NCI-H1436 (cell line): ENCODE measurements at places on chromosomes 6 and 20.
A peak's percentile ranks its signal among the peaks of the same experiment; 100 is the strongest.

DNA sequence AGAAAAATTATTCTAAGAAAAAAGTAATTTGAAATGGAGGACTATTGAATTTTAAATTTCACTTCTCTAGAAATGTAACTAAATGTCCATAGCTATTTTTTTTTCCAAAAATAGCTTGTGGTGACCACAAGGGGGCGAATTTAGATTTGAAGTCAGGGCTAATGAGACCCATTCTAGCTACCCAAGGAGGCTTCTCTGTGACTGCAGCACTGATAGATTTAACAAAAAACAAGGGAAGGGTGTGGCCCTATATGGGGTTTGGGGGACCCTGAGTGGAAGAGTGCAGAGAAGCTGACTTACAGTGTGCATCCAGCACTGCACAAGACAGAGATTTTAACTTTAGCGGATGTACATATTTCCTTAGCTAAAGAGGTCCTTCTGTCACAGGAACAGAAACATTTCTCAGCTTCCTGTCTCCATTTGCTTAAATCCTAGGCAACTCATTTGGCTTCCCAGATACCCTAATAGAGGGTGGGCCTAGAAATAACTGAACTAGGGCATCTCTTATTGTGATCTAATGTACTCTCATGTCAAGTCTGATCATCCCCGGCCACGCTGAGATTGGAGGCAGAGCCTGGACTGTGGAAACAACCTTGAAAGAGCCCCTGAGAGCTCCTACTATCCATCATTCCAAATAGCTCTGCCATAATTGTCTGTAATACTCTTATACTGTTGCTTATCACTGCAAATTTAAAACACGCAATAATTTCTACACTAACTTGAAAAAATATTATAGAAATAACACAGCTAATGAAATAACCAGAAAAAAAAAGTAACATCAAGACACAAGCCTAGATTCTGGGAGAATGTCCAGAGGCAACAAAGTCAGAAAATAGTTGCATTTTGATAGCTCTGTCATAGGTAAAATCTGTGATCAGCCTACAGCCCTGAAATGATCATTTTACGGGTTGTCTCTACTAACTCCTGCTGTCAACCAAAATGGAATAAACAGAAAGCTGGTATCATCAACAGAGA is 93.6 kb downstream of the SNAP91 start:
- peak; percentile 43 for DNase-seq

DNA sequence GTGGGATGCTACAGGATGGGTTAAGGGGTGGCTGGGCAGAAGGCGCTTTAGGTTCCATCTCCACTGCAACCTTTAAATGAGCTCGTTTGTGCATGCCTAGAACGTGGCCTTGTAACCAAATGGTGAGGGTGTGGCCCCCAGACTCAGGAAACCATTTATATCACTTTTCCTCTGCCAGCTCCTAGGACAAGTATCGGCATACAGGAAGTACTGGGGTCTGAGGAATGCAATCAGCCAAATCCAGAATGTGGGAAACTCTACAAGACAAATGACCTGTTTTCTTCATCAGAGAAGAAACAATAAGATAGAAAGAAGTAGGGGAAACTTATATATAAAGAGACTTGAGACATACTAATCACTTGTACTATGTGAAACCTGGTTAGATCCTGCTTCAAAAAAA is 21.2 kb downstream of the AK9 start:
- DNase-seq, result no peak

GRCh38 chr20:39089797-39090196 is 127.7 kb downstream of the DHX35 start:
- no peak for DNase-seq

DNA sequence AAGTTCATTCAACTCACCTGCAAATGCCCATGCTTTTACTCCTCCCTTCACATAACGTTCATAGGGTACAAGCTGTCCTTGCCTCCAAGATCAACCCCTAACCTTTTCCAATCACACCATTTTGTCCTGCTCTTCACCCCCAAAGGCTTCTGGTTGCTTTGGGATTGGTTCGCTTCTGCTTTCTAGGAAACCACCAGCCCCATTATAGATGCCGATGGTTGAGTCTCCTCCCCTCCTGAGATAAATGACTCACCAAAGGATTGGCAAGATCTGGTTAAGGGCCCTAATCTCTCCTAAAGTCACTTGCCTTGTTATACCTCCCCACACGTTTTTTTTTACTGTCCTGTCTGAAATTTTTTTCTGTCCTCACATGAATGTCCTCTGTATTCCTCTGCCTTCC is 311.4 kb downstream of the HACE1 start:
- no peak for DNase-seq

- no peak for DNase-seq
These were observed 95.7 kb upstream of the JARID2 start for GRCh38 chr6:15150207-15150606.

GRCh38 chr20:36454698-36455427 is 86.5 kb upstream of the MYL9 start:
- no peak for DNase-seq

DNA sequence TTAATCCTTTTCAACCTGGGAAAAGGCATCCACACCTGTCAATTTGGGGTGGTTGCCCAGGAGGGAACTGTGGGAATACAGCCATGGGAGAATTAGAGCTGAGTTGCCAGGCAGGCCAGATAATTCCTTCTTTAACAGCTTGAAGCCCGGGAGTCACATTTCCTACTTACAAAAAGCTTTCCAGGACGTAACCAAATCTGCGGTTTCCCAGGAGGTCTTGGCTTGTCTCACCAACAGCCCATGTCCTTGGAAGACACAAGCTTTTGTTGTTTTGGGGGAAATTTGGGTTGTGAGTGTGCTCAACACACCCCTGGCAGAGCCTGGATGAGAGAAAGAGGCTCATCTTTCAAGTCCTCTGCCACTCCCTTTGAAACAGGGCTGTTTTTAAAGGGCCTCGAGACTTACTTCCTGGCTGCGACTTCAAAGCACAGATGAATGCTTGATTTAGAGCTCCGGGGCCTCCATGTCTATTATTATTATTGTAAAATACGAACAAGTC is 465.9 kb upstream of the BTBD3 start:
- no peak for DNase-seq

DNA sequence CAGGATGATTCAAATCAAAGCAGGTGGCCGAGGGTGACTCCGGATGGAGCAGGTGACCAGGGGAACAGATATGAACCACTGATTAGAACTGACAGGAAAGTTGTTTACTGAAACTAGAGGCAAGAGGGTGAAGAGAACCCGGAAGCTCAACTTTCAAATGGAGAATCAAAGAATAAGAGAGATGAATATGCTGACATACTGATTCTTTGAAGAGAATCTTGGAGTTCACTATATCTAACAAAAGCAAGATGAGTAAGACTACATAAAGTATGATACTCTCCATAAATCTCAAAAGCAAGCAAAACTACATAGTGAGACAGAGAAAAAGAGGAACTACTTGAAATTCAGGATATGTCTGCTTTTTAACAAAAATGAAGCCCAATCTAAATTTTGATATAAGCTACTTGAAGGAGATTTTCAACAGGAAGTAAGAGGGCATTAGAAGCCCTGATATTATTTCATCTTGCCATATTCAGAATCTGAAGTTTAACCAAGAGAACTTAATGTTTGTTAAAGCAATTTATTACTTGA is 4.0 kb upstream of the UBD start:
- no peak for DNase-seq

- no peak for DNase-seq
These were observed 72.4 kb downstream of the ASCC3 start for GRCh38 chr6:100808638-100809275.

DNA sequence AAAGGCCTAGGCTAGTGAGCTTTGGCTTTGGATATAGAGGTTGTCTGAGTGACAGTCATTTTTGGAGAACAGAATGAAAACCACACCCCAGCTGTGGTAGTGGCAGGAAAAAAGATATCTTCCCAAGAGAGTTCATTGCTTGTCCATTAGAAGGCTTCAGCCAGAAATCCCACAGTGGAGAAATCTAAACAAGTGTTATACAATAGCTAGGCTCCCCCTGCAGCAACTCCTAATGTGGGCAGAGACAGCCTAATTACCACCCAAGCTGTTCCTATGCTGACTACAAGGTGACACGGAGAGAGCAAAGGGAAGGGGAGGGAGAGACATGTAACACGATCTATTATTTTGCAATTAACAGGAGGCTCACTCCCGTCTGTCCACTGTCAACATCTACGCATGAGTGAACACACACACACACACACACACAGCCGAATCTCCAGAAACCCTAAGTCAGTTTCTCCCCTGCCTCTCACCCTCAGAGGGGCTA is 147.5 kb upstream of the TCF21 start:
- no peak for DNase-seq

- no peak for DNase-seq
These were observed 20.4 kb downstream of the SERINC3 start for GRCh38 chr20:44501448-44501847.

DNA sequence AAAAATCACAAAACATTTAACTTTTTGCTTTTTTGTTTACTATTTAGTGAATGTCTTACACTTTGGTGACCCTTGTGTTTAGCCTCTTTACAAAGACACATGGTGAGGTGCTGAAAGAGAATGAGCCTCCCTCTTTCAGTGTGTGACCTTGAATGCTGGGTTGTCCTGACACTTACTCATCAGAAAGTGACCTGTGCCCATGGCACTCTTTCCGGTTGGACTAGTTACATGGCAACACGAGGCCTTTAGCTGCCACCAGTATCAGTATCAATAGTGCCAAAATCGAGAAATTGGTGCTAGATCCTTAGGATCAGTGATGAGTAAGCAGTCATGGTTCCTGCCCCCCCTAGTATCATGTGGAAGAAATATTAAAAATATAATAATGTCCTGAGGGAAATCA is 1.7 kb upstream of the RPL7L1 start:
- no peak for DNase-seq

- peak; percentile 30 for DNase-seq
These were observed 44.2 kb downstream of the COL11A2 start for GRCh38 chr6:33147807-33148666.

- no peak for DNase-seq
These were observed 963 bp downstream of the MPIG6B start for GRCh38 chr6:31723980-31724691.

DNA sequence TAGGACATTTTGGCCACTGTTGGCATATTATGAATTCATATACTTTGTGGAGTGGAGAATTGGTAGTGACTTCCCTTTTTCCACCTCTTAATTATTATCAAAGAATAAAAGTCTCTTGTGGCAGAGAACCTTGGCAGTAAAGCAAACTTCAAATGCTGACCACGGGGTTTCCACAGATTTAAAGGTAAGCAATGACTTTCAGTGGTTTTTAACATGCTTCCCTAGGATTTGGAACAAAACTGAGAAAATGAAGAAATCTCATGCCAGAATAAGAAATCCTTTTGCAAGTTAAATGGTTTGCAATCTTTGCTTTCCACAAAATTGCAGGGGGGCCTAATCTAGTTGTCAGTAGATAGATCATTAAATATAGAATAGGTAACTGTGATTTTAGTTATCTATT is 2.0 kb upstream of the SDC4 start:
- DNase-seq, result no peak

GRCh38 chr20:61770113-61770585 is 295.5 kb downstream of the TAF4 start:
- no peak for DNase-seq

DNA sequence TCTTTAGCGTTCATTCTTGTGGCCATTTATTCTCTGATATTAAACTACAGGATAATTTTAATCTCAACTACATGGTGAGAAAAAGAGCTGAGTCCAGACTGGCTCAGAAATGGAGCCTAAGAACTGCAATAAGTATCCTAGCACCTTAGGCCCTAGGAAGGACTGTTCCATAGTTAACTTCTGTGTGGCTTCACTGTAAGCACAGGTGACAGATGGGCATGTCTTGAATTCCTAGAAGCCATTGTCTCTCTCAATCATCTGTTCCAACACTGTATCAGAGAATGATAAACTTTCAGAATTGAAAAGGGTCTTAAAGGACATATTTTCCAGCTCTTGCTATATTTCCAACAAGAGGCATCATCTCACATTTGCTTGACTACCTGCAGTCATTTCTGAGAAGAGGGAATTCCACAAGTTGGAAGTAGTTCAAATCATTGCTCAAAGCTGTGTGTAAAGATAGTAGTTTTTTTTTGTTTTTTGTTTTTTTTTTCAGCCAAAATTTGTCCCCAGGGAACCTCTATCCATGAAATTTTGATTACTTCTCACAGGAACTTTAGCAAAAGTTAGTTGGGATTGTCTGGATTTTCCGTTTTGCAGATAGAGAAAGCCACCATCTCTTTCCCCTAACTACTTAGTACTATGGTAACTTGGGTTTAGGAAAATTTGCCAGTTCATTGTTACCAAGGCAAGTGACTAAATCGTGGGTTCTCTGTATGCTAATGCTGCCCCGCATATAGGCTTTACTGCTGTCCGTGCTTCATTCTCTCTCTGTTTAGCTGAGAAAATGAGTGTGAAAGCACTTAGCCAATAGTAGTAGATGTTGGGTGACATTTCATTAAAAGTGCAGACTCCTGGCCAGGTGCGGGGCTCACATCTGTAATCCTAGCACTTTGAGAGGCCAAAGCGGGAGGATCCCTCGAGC is 47.2 kb downstream of the KCNS1 start:
- DNase-seq, result no peak

DNA sequence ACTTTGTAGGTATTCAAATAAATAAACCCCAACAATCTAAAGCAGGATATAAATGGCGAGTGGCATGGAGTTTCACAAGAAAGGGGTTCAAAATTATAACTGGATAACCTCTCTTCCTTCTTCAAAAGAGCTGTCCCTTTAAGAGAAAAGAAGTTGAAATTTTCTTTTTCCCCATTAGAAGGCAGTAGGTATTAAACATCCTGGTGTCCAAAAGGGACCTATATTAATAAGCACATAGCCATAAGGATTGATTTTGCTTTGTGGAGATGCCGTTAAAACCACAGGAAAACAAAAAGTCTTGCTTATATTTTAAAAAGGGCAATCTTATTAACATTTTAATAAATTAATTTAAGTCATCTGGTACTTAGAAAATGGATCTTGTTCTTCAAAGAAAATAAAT is 76.5 kb downstream of the LYRM4 start:
- no peak for DNase-seq

DNA sequence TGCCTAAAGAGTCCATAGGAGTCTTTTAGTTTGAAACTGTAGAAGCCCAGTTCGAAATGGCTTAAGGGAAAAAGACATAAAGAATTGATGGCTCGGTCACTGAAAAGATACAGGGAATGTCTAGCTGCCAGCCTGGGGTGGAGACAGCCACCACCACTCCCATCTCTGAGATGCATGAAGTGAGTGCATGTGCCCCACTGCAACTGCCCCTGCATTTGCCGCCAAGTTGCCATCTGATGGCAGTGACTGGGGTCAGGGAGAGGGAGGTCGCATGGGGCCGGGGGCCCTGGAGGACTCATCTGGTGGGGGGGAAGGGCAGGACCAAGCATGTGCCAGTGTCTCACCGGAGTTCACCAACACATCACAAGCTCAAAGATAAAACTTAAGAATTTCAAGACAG is 385.8 kb upstream of the SULF2 start:
- no peak for DNase-seq

- DNase-seq, result no peak
These were observed 59.6 kb upstream of the EIF2S2 start for GRCh38 chr20:34171640-34172039.

- no peak for DNase-seq
These were observed 9.0 kb upstream of the RIPPLY2 start for GRCh38 chr6:83844170-83844569.

- DNase-seq, result no peak
These were observed 153.7 kb upstream of the PRDM1 start for GRCh38 chr6:105932440-105932839.

- no peak for DNase-seq
These were observed 27.5 kb upstream of the SNRPC start for GRCh38 chr6:34729631-34730470.
